ENCODE measurements at places on chromosomes 7 and 10. TPM values are rescaled to one million over a fixed set of nuclear protein-coding genes. Genes with fewer than 3 reads are reported as not detected.
A peak's percentile ranks its signal among the peaks of the same experiment; 100 is the strongest.

Gene PRKAG2
- polyA plus RNA-seq, result 38.3 TPM

Gene ANKRD30A
- not detected for polyA plus RNA-seq

Gene HTR5A
- not detected for polyA plus RNA-seq

Gene ZNF273
- polyA plus RNA-seq, result 13.8 TPM

Gene SUN3
- polyA plus RNA-seq, result 0.17 TPM

Gene PPP2R2D
- 49.5 TPM for polyA plus RNA-seq

Gene LRRC61
- polyA plus RNA-seq, result 20.0 TPM

Gene TRIM50
- 0.32 TPM for polyA plus RNA-seq

Gene CPA2
- 0.60 TPM for polyA plus RNA-seq

DNA sequence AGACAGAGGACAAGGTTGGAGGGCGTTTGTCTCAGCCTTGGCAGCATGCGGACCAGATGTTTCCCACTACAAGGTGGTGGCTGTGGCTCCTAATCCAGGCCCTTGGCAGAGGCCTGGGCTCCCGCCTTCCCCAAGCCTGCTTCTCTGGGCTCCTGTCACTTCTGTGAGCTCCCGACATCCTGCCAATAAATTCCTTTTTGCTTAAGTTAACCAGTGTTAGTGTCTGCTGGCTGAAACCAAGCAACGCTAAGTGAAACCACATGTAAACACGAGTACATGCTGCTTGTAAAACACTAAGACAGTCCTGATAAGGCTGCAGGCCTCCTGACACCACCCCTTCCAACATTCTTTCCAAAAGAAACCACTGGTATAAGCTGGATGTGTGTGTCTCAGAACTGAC, 263.6 kb upstream of the ZMIZ1 start:
- DNase-seq, result peak; percentile 80

GRCh38 chr7:26560526-26561256, 269.0 kb downstream of the SNX10 start:
- DNase-seq, result peak; percentile 65

DNA sequence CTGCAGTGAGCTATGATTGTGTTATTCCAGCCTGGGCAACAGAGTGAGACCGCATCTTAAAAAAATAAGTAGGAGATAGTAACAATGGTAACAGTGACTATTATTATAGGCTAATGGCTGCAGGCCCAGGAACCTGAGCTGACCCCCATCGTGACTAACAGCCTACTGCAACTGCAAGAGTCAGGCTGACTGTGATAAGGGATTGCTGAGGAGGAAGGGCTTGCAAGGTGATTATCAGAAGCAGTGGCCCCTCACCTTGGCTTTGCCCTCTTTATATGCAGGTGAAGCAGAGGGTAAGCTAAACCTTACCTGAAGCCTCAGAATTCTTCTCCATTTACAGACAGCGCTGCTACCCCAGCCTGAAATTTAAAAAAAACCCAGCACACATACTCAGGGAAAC, 83.9 kb upstream of the SDK1 start:
- DNase-seq, result no peak

DNA sequence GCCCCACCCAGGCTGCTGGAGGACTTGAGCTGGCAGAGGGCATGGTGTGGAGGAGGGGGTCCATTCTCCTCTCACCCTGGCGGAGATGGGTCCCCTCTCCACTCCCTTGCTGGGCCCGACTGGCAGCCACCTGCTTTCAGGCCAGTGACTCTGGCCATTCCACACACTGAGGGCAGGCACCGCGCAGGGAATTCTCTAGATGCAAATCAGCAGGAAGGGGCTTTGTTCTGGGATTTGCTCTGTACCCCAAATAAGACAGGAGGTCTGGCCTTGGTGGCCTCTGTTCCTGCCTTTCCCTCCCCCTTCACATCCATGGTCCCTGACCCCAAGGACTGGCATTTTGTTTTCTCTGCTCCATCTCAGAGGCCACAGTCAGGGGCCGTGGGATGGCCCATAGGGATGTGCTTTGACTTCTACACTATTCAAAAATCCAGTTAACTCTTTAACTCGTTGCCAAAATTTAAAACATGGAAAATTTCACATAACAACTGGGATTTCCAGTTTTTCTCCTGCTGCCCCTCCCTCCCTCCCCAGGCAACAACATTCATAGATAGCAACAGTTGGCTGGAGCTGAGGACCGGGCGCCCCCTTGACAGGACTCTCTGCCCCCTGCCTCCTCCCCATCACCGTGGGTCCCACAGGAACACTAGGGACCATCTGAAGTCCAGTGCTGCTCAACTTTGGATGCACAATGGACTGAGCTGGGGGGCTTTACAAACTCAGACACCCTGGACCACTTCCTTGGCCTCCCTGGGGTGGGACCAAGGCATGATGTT, 33.9 kb downstream of the PPIF start:
- DNase-seq, result no peak

GRCh38 chr10:122172361-122173008, 98.6 kb upstream of the BTBD16 start:
- no peak for DNase-seq

DNA sequence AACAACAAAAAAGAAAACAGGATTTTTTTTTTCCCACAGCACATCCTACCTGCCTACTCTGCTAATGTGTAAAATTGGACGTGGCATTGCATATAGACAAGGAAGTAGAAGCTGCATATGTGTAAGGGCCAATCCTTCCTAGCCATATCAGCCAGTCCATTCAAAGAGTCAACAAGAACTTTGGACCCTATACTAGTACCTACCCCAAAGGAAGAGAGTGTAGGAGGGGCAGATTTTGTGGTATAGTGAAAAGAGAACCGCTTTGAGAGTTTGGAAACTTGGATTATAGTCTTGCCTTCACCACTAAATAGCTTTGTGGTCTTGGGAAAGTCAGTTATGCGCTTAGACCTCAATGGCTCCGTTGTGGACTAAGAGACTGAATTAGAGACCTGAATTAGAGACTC, 12.1 kb upstream of the MCU start:
- DNase-seq, result no peak

GRCh38 chr10:86226781-86227201, 139.8 kb downstream of the GRID1 start:
- DNase-seq, result no peak

DNA sequence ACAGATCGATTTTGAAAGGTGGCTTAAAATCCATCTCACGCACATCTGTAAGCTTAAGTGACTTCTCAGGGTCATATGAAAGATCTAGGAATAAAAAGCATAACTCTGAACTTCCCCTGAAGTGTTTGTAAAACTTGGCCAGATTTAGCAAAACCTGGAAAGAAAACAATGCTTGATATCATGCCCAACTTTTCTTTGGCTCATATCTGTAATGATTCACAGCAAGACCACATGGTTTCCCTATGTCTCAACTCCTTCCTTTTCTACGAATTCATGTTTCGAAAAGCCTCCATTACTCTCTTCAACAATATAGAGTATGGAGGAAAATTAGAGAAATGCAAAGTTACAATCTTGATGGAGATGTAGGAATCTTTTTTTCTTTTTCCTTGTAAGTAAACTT, 20.1 kb upstream of the CABCOCO1 start:
- DNase-seq, result no peak

- no peak for DNase-seq
Measured at GRCh38 chr10:109902992-109903947, 20.0 kb downstream of the XPNPEP1 start.

GRCh38 chr7:31104361-31105255, 52.5 kb downstream of the ADCYAP1R1 start:
- no peak for DNase-seq

DNA sequence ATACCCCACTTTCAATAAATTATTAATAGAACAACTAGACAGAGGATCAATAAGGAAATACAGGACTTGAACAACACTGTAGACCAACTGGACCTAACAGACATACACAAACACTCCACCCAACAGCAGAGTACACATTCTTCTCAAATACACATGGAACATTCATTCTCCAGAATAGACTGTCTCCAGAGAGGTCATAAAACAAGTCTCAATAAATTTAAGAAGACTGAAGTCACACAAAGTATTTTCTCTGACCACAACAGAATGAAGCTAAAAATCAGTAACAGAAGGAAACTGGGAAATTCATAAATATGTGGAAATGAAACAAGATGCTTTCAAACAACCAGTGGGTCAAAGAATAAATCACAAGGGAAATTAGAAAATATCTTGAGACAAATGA, 119.8 kb downstream of the SMURF1 start:
- no peak for DNase-seq

GRCh38 chr10:74164716-74165529, 13.9 kb downstream of the ADK start:
- DNase-seq, result no peak

GRCh38 chr7:92973293-92973731, 136.9 kb upstream of the CDK6 start:
- no peak for DNase-seq

DNA sequence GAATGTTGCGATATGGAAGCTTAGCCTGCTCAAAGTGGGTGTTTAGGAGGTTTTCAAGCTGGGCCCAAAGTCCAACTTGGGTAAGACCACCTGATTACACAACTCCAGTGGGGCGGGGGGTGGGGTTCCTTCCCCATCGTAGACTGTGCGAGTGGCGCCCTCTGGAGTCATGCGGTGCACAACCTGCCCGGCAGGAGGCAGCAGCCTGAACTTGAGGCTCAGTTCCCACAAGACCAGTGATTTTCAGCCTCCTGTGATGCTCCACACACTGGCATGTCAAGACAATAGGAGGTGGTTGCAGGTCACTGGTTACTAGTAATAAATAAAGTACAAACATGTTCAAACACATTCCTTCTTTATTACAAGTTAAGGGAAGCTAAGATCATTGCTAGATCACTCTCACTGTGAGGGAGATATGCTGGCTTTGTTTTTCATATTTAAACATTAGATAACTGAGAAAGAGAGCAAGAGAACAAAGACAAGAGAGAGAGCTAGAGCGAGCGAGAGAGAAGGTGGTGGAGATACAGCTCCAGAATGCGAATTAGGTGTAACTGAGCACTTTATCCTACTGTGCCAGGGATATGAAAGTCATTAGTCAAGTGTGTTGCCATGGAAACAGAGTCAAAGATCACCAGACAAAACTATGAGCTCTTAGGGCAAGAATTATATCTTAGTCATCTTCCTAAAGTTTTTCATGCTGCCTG, 97.4 kb upstream of the BMPER start:
- DNase-seq, result no peak

- peak; percentile 71 for DNase-seq
Measured at GRCh38 chr7:94303695-94304094, 91.0 kb upstream of the COL1A2 start.

DNA sequence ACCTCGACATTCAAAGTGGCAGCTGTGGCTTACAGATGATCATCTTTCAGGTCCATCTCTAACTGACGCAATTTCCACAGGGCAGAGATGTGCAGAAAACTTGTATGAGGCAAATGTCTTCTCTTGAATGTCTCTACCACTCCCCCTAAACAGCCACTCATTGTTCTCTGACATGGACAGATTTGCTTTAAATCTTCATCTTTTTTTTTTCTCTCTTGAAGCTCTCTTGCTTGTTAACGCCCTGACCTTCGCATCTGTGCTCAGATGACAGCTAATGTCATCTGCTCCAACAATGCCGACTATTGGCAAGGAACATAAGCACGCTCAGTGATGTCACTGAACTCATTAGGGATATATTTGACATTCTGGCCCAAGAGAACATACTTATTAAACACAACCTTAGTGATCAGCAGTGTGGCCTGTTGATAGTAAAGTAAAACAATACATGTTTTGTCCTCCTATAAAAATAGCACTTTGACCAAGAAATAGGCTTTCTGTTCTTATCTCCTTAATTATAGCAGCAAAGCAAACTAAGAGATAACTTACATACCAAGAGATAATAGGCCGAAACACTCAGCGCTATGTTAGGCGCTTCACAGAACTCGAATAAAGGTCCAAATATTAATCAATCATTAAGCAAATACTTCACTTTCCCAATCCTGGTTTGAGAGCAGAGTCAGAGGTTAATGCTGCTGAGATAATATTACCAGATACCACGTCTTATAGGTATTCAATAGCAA, 583.5 kb downstream of the PARD3 start:
- DNase-seq, result no peak

- no peak for DNase-seq
Measured at GRCh38 chr7:25885057-25885576, 266.9 kb upstream of the NFE2L3 start.

- no peak for DNase-seq
Measured at GRCh38 chr7:28433699-28434219, 21.4 kb downstream of the CREB5 start.

GRCh38 chr10:60417024-60417423, 27.3 kb upstream of the ANK3 start:
- no peak for DNase-seq

DNA sequence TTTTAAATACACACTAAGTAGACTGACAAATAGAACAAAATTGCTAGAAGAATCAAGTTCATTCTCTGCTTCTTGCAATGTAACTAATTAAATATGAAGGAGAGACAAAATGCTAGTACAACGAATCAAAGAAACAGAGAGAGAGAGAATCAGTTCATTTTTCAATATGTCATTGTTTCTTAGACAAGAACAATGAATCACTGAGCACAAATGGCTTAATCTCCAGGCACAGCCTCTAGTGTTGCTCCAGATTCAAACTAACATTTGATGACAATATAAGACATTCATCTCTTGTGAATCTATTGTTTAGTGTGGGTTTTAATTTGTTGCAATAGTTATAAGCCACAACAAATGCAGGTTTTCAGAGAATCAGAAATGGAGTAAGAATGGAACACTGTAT, 357.4 kb upstream of the TMEM229A start:
- DNase-seq, result no peak

DNA sequence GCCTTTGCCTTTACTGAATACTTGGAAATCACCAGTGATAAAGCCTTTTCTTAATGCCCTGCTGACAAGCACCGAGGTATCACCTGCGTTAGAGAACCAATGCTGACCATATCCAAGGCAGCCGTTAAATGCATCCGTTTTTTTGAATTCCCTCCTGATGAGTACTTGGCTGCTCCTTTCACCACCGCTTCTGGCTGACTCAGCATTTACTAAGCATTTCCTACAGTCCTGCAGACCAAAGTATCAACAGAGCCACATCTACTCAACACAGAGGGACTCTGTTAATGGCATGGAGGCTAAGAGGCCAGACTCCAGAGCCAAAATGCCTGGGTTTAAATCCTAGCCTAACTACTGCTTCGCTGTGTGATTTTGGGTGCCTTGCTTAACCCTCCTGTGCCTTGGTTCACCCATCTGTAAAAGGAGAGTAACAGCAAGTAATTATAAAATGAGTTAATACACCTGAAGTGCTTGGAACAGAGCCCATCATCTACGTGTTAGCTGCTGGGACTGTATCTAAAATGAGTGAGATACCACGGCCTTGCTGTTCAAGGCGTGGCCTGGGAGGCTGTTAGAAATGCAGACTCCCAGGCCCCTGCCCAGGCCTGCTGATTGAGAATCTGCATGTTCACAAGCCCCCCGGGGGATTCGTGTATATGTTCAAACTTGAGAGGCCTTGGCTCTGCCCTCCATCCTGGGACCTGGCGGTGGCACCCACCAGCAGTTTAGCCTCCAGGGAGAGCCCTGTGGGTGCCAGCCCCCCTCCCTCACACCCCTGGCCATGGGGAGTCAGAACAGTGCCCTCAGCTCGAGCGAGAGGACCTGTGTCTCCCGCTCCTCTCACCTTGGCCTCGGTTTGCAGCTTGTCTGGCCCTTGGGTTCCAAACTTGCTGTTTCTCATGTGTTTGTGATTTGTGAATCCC, 30.8 kb upstream of the EFCAB10 start:
- DNase-seq, result no peak

GRCh38 chr10:8453587-8453986, 399.1 kb downstream of the GATA3 start:
- DNase-seq, result no peak
